ENCODE measurements at places on chromosomes 3 and 15. TPM values are rescaled to one million over a fixed set of nuclear protein-coding genes. Genes with fewer than 3 reads are reported as not detected.

Gene DAPK2
- total RNA-seq, result 3.0 TPM

Gene DZIP1L
- total RNA-seq, result 22.3 TPM

Gene GRM2
- total RNA-seq, result 0.57 TPM

Gene FOXL2NB
- not detected for total RNA-seq

Gene CHMP2B
- total RNA-seq, result 37.8 TPM

Gene ZBTB47
- 26.6 TPM for total RNA-seq

Gene TGM5
- total RNA-seq, result not detected

Gene CDCP1
- 39.6 TPM for total RNA-seq
